ENCODE measurements at places on chromosomes 13 and 19.

DNA sequence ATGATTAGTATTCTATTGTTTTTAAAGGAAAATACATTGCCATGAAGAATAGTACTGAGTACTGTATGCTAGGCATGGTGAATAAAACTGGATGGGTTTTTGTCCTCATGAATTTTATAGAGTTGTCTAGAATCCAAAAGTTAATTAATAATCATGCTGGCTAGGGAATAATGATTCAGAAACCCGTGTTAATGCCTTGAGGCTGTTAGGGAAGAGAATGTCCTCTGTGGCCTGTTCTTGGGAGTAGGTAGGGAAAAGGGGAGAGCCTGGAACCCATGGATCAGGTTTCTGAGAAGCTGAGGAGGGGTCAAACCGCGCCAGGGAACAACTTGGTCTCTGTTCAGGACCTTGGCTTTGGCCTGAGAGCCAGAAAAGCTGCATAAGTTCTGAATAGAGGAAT lies 1376.3 kb upstream of the SLC10A2 start:
- no peak for DNase-seq

- DNase-seq = no peak
Observed at GRCh38 chr13:35979361-35979951, 151.7 kb downstream of the DCLK1 start.

DNA sequence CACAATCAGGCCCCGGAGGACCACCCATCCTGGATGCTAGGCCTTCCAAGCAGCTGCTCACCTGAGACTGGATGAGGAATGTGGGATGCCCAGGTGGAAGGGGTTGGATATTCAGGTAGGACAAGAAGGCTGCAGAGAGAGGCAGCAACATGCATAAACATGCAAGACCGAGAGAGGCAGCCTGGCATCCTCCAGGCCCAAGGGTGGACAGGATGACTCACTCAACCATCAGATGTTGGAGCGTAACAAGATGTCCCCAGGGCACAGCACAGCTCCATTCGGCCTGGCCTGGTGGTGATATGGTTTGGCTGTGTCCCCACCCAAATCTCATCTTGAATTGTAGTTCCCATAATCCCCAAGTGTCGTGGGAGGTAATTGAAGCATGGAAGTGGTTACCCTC lies 10.0 kb upstream of the CABP5 start:
- no peak for DNase-seq

DNA sequence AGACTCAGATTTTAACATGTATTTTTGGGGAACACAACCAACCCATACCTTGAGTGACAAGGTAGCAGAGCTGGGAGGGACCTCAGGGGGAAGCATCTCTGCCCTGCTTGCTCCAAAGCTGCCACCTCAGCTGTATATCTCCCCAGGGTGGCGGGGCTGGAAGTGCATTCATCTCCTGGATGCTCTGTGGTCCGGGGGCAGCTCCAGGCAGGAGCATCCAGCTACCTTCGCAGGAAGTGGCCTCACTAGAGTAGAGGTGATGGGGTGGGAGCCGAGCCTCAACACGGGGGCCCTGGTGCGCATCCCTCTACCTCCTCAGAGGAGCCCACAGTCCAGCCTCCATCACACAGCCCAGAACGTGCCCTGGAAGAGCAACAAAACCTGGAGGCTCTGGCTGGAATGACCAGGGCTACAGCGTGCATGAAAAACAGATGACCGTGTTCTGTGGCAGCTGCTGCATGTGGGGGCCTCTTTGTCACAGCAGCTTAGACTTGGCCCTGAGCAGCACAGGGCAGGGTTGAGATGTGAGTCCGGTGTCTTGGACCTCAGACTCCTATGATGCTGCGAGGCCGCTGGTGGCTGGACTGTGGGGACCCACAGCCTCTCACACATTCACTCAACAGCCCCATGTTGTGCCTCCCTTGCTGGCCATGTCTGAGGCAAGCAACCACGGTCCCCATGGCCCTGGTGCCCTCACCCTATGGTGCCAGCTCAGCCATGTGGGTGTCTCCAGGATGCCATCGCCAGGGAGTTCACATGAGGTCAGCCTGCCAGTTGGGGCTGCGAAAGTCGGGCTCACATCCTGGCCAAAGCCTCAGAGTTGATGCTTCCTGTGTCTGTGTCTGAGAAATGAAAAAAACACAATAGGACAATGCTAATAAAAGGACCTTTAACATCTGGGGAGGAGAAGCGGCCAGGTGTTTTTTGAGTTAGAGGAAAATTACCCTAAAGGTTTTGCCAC lies 17.1 kb upstream of the GAS6 start:
- no peak for DNase-seq

GRCh38 chr13:23799945-23800344 lies 89.3 kb downstream of the MIPEP start:
- DNase-seq = no peak

GRCh38 chr13:96992633-96993032 lies 1.6 kb downstream of the OXGR1 start:
- no peak for DNase-seq

GRCh38 chr19:48815870-48816501 lies 5.2 kb upstream of the BCAT2 start:
- DNase-seq = no peak
